Brain (organoid and tissue), 16 donors: ENCODE measurements at places on chromosomes 12 and 14.

GRCh38 chr12:44488180-44488579 lies 387.9 kb downstream of the NELL2 start:
- no peak for DNase-seq

- no peak for DNase-seq
Observed at GRCh38 chr12:116144384-116144783, 133.1 kb downstream of the MED13L start.

GRCh38 chr14:92538412-92538985 lies 24.9 kb downstream of the RIN3 start:
- no peak for DNase-seq

GRCh38 chr14:22533057-22533704 lies 55.8 kb downstream of the DAD1 start:
- DNase-seq = no peak

DNA sequence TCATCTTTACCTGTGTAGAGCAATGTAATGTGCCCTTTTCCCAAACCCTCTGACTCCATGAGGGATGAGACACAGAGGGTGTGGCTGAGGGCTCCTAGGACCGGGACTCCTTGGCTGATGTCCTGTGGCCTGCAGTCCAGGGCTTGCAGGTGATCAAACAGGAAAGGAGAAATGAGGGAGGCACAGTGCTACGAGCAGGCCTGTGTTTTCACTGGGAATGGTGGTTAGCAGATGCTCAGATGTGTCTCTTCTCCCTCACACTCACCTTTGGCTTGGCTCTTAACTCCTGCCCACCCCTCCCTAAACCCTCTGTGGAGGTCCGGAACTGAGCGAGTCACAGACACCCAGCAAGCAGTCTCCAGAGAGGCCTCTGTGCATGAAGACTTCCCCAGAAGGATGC lies 254.4 kb downstream of the DAD1 start:
- no peak for DNase-seq

DNA sequence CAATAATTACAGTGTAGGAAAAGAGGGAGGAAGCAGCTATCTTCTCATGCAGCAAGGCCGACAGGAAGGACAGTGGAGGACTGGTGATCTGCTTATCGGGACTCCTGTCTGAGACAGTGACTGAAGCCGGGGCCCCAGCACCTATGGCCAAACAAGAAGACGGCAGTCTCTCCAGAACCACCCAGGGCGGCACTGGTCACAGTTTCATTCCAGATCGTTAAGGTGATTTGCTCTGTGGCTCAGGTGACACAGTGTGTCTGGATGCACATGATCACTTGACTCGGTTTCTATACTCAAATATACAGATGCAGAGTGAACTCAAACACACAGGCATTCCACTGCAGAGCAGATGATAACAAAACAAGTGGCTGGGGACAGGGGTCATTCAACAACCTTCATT lies 52.1 kb upstream of the CORO1C start:
- no peak for DNase-seq

DNA sequence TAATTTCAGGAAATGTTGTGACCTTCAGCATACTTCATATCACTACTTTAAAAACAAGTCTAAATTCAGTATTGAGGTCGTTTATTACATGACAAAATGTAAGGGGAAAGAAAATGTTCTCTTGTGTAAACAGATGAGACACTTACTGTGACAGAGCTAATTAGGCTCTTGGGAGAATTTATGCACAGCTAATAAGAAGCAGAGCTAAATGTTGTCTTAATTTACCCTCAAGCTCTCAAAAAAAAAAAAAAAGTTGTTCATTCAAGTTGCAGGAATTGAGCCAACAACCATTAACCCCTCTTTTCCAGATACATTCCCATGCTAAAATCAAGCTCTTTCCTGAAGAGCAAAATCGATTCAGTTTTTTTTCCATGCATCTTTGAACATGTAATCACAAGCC lies 1419.4 kb downstream of the FSCB start:
- peak; percentile 43 for DNase-seq

GRCh38 chr14:49451938-49452337 lies 134.2 kb downstream of the RPS29 start:
- peak; percentile 51 for DNase-seq

DNA sequence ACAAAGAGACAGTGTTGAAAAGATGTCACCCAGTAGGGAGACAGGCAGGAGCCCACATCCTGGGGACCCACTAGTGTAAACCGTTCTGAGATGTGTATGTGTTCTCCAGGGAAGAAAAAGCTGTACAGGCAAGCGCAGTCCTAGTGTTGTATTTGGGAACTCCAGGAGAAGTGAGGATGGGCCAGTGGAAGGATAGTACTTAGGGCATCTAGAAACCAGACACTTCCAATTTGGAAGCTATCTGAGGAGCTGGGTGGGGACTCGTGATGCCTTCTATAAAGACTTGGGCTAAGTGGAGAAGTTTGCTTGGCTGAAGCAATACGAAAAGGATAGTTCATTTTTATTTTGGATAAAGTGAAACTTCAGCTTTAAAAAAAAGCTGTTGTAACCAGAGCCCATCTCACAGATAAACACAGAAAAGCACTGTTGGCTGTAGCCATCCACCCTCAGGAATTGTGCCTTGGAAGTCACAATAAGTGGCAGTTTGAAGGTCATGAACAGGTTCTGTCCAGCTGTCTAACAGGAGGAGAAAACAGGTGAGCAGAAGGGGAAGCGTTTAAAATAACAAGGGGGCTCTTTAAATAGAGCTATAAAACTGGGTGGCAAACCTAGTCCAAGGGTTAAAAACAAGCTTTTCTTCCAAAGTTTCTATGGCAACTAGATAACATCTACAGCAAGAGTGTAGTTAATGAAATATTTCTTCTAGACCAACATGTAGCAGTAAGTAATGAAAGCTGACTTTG lies 108.0 kb upstream of the ARHGAP5 start:
- DNase-seq = peak; percentile 69

DNA sequence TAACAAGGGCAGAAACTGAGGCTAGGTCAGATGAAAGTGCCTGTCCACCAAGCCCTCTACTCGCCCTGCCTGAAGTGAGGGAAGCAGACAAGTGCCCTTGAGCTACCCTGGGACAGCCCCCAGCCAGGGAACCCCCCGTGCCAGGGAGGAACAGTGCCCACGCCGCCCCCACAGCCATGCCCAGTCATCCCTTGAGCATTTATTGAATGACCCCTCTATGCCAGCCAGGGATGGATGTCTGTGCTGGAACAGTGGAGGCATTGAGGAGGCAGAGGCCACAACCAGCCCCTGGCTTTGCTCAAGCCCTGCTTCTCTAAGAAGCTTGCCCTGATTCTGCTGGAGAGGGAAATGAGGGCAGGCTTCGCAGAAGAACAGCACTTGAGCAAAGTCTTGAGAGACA lies 3.7 kb upstream of the AQP6 start:
- DNase-seq = peak; percentile 45

- DNase-seq = no peak
Observed at GRCh38 chr12:11723993-11724392, 74.5 kb downstream of the ETV6 start.

GRCh38 chr12:49057888-49058287 lies 2.7 kb downstream of the KMT2D start:
- no peak for DNase-seq

DNA sequence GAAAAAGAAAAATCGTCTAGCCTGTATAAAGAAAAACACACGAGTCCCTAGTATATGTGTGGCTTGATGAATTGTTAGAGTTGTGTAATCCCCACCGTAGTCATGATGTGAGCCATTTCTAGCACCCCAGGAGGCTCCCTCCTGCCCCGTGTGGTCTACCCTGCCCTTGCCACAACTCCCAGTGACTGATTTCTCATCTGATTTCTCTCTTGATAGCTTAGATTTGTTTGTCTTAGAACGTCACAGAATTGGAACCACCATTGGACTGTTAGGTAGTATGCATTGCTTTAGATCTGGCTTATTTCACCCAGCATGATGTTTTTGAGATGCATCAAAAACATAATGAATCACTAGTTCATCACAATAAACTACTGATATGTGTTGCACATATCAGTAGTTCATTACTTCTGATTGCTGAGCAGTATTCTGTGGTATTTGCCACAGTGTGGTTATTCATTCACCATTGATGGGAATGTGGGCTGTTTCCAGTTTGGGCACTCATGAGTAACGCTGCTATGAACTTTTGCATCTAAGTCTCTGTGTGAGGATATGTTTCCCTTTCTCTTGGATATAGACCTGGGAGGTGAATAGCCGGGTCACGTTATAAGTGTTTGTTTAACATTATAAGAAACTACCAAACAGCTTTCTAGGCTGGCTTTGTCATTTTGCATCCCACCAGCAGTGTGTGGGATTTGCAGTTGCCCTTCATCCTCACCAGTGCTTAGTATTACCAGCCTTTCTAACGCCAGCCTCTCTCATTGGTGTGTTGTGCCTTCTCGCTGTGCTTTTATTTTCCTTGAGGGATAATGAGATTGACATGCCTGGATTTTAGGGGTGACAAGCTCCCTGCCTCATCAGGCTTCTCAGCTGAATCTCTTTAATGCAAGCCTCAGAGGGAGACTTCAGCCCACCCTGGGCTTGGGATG lies 31.9 kb upstream of the NCOR2 start:
- DNase-seq = no peak

DNA sequence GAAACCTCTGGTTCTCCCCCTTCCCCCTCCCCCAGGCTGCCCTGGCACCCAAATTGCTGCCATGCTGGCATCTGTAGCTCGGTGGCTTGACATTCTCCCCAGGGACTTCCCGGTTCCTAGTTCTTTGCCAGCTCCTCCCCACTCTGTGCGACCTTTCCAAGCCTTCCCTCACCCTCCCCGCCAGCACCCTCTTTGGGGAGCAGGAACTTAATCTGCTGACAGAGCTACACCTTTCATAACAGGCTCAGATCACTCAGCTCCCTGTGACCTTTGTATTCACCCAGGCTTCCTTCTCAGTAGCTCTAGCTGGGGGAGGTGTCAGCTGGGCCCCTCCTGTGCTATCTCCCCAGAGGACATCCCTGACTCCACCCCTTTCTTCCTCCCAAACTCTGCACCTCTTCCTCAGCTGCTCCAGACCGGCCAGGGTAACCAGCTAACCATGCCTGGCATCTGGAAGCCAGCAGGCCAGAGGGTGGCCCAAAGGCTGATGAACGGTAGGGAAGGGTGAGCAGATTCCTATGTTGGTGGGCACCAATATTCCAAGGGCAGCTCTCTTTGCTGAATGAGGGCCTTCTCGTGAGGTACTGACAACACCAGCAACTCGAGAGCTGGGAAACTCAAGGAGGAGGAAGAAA lies 1.8 kb upstream of the COX14 start:
- no peak for DNase-seq

DNA sequence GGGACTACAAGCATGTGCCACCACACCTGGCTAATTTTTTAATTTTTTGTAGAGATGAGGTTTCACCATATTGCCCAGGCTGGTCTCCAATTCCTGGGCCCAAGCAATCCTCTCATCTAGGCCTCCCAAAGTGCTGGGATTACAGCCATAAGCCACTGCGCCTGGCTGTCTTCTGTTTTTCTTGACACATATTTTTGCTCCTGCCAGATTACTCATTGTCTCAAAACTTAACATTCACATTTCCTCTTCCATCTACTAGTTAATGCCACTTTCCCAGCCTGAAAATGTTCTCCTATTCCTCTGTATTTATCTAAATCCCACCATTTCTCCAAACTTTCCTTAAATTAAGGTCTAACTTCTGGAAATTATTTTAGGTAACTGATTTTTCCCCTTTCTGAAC lies 36.2 kb upstream of the KCNH3 start:
- no peak for DNase-seq

GRCh38 chr14:103802356-103802755 lies 45.0 kb downstream of the PPP1R13B start:
- DNase-seq = no peak

DNA sequence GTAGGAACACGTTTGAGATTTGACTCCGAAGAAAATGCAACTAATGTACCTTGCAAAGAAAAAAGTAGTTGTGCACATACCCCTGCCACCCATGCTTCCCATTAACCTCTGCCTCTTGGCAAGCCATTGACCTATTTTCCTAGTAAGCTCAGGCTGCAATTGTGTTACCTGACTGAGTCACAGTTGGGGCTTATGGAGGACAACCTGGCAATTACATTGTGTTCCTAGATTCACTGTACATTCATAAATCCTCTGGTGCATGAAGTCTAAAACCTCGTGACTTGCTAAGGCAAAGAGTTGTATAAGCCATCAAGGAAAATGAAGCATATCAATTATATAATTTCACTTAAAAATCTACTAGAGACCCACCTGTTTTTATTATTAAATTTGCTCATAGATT lies 62.0 kb upstream of the DUSP6 start:
- no peak for DNase-seq

GRCh38 chr12:61758661-61759060 lies 501.5 kb upstream of the USP15 start:
- no peak for DNase-seq

DNA sequence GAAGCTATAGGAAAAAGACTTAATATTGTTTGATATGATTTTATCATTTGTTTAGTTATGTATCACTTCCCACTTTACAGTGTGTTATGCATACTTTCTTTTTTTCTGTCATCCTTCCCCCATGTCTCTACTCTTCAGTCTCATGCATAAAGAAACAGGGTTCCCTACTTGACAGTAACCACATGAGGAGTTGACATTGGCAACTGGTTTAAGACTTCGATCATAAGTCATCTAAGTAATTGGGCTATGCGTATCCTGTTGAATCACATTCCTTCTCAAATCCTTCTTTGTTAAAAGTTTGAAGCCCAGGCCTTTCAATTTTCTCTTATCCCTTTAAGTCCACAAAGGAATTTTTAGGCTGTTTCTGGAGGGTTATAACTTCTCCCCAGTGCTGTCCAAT lies 358.7 kb downstream of the RAD51B start:
- no peak for DNase-seq

DNA sequence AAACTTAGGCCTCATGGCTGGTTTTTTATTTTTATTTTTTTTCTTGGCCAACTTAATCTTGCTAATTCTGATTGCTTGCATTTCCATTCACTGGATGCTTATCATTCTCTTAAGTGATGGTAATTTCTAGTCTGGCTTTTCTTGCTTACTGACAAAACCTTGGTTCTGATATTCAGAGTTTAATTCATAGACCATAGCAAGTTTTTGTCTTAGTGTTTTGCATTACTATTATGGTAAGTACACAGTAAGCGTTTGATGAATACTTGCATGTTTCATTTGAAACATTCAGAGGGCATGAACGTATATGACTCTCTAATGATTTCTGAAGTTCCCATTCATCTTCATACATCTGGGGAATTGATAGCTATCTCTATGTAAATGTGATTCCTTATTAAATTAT lies 55.8 kb downstream of the GPHN start:
- peak; percentile 1 for DNase-seq

GRCh38 chr14:22852940-22853767 lies 16.8 kb downstream of the MMP14 start:
- DNase-seq = peak; percentile 58

DNA sequence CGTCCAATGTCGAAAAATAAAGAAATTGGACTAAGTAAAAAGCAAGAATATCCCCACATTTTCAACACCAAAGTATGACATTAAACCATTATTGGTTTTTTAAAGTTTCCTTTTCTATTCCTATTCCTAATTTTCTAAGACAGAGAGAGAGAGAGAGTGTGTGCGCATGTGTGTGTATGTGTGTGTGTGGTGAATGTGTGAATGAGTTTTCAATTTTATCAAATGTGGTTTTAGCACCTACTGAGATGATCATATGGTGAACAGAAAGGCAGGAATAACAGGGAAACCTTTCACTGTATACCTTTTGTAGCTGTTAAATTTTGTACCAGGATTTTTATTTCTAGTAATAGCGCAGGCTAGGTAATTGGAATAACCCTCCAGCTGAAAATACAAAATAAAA lies 80.4 kb upstream of the RAP1B start:
- DNase-seq = no peak

- DNase-seq = no peak
Observed at GRCh38 chr12:114835031-114835430, 151.1 kb upstream of the TBX3 start.
